Fibroblast of lung (primary cell): ENCODE measurements at places on chromosomes 6 and 20. TPM values are rescaled to one million over a fixed set of nuclear protein-coding genes. Genes with fewer than 3 reads are reported as not detected.

DNA sequence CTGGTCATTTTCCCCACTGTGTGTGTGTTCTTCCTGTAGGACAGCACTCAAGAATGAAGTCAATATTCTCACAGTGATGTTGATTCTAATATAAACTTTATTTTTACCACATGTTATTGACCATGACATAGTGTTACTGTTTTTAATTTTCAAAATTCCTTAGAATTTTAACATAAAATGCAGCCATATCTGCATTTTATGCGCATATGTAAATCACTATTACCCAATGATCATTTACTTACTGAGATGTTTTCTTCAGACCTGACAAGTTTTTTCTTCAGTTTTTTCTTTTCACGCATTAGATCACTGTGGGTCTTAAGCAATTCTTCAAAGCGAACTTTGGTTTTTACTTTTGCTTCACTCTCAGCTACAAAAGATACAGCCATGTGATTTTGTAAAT lies 7.2 kb downstream of the AHI1 start:
- no peak overlapping the region for H3K4me3 ChIP-seq
- H3K27me3 ChIP-seq, result no peaks in the 10 kb centered on the region
- DNase-seq, result no peak
- peaks cover 4% of the 10 kb centered on the region for H3K36me3 ChIP-seq

DNA sequence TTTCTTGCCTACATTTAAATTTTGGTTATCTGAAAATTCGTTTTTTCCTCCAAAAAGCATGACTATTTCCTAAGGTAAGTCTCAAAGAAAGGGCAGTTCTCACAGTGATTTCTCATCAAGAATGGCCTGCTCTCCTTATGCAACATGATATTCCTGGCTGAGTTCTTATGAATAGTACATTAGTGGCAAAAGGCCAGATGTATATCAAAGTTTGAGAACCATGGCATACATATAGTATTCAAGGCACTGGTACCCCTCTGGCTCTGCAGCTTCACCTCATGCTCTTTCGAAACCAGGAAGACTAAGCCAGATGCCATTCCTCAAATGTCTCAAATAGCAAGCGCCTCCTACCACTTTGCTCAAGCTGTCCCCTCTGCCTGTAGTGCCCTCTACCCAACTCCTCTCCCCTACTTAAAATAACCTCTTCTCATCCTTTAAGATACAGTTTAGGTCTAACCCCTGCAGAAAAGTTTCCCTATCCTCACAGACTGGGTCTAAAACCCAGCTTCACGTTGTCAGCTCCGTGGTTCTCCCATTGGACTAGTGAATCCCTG lies 280.3 kb downstream of the HACE1 start:
- H3K27me3 ChIP-seq, result no peaks in the 10 kb centered on the region
- no peaks in the 10 kb centered on the region for H3K36me3 ChIP-seq
- H3K27ac ChIP-seq, result no peak overlapping the region
- no peak for DNase-seq

GRCh38 chr6:163195721-163196691 lies 218.5 kb upstream of the QKI start:
- no peaks in the 10 kb centered on the region for H3K4me1 ChIP-seq
- H3K36me3 ChIP-seq, result no peaks in the 10 kb centered on the region
- no peak overlapping the region for H3K4me3 ChIP-seq
- no peak overlapping the region for H3K27ac ChIP-seq

DNA sequence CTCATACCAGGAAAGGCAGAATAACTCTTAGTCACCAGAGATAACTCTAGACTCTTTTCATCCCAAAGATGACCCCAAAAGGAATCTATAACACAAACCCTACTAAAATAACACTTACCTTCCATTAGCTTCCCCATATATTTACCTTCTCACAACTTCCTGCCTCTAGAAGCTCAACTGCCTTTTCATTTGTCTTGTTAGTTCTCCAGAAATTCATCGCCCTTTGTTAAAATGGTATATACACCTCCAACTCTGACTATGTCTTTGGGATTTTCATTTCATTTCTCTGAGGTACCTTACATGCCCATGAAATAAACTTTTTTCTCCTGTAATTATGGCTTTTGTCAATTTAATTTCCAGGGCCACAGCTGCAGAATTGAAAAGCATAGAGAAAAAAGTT lies 33.5 kb downstream of the GCM1 start:
- no peak overlapping the region for H3K27ac ChIP-seq
- H3K4me3 ChIP-seq, result no peak overlapping the region
- no peaks in the 10 kb centered on the region for H3K36me3 ChIP-seq
- H3K4me1 ChIP-seq, result no peaks in the 10 kb centered on the region

Gene EYS
- under 0.01 TPM in 1 of 2 replicates, not detected in the other for total RNA-seq

- H3K4me1 ChIP-seq, result no peaks in the 10 kb centered on the region
- DNase-seq, result peak; percentile 11
- H3K36me3 ChIP-seq, result no peaks in the 10 kb centered on the region
Measured at GRCh38 chr6:79330704-79331103, 96.2 kb upstream of the HMGN3 start.

GRCh38 chr6:134106702-134107101 lies 54.3 kb upstream of the SLC2A12 start:
- no peak for DNase-seq
- H3K4me1 ChIP-seq, result no peaks in the 10 kb centered on the region
- H3K27me3 ChIP-seq, result no peaks in the 10 kb centered on the region
- no peak overlapping the region for H3K4me3 ChIP-seq
- no peaks in the 10 kb centered on the region for H3K36me3 ChIP-seq
- H3K27ac ChIP-seq, result no peak overlapping the region

- peak; percentile 72 for DNase-seq
- peaks cover 17% of the 10 kb centered on the region for H3K4me1 ChIP-seq
- no peaks in the 10 kb centered on the region for H3K36me3 ChIP-seq
- H3K27me3 ChIP-seq, result peaks cover 6% of the 10 kb centered on the region
- H3K4me3 ChIP-seq, result no peak overlapping the region
Measured at GRCh38 chr6:37550191-37550831, 50.6 kb upstream of the CCDC167 start.

Gene ADGRG6
- total RNA-seq, result 30.0 and 49.9 TPM in 2 replicates
